Neural progenitor cell (in vitro differentiated cells): ENCODE measurements at places on chromosomes 4 and X. TPM values are rescaled to one million over a fixed set of nuclear protein-coding genes. Genes with fewer than 3 reads are reported as not detected.
A peak's percentile ranks its signal among the peaks of the same experiment; 100 is the strongest.

- no peak for DNase-seq
Observed at GRCh38 chrX:47247206-47247998, 14.6 kb downstream of the USP11 start.

INPP4B gene
- 0.90 and 1.3 TPM in 2 replicates for total RNA-seq

LRIT3 gene
- 0.09 and 0.15 TPM in 2 replicates for total RNA-seq

GRCh38 chrX:15474028-15474427 is 19.1 kb downstream of the PIR start:
- DNase-seq, result no peak

GRCh38 chrX:10135561-10136399 is 21.0 kb upstream of the CLCN4 start:
- DNase-seq, result no peak

DNA sequence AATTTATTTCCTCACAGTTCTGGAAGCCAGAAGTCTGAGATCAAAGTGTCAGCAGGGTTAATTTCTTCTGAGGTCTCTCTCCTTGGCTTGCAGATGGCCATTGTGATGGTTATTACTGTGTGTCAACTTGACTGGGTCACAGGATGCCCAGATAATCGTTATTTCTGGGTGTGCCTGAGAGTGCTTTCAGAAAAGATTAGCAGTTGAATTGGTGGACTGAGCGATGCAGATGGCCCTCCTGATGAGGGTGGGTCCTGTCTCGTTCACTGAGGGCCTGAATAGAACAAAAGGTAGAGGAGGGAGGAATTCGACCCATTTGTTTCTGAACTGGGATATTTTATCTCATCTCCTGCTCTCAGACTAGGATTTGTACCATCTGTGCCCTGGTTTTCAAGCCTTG is 15.7 kb downstream of the SMIM43 start:
- DNase-seq, result peak; percentile 41

- no peak for DNase-seq
Observed at GRCh38 chrX:84735025-84735424, 232.8 kb upstream of the HDX start.

DNA sequence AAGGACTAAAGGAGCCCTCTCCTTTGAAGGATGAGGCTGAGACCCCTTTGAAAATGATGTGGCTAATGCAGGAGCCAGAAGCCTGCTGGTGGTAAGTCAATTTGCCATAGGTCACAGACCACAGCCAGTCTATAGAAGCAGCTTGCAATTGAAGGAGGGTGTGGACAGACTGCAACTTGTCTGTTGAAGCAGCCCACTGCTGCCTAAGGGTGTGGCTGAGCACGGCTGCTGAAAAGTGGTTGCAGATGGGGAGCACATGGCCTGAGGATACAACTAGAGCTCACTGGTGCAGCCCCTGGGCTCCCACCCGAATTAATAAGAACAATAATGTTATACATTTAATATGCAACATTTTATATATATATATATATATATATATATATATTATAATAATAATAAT is 11.4 kb upstream of the EXOC1L start:
- peak; percentile 42 for DNase-seq

- DNase-seq, result no peak
Observed at GRCh38 chr4:67922697-67923096, 38.9 kb upstream of the TMPRSS11D start.

DNA sequence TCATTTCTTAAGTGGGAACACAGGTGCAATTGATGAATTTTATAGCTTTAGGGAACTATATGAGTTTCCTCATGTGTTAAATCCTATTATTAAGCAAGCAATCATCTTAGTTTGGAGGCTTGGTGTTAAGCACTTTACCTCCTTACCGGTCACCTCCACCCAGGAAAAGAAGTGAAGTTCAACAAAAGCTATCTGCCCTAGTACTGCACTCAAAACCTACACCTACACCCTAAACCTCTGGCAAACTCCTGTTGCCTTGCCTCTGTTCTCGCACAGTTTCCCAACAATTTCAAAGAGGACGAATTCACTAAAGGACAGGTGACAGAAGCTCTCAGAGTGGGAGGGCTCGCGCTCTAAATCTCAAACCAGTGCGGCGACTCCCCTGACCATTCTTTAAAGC is 85.7 kb upstream of the TENT5D start:
- peak; percentile 1 for DNase-seq

DNA sequence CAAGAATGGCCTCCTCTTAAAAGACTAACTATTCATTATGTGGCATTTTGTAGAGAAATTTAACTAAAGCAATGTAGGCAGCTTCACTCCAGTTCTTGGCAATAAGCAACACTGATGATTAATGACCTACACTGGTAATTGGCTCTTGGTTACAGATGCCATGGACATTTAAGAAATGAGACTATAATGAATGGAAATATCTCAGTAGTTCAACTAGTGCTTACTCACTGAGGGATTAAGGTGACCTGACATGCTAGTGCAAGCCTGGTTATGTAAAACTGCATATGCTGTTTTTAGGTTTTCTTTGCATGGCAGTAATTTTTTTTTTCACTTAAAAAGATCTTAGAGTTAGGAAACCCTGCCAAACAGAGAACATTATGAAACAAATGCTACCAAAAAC is 152.7 kb upstream of the AADAT start:
- no peak for DNase-seq

DNA sequence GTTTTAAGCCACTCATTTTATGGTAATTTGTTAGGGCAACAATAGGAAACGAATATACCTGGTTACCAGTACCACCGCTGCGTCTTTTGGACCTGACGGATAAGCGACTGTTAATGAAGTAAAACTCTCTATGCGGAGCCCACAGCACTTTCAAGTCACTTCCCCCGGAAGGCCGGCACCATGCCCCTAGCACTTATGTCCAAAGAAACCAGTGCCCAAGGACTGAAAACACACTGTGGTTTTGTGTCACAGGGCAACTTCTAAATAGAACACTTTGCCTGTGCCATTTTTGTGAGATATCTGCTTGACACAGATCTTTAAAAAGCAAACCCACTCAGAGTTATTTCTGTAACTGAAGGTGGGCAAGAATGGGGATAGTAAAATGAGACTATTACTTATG is 22.7 kb downstream of the SH3KBP1 start:
- no peak for DNase-seq

DNA sequence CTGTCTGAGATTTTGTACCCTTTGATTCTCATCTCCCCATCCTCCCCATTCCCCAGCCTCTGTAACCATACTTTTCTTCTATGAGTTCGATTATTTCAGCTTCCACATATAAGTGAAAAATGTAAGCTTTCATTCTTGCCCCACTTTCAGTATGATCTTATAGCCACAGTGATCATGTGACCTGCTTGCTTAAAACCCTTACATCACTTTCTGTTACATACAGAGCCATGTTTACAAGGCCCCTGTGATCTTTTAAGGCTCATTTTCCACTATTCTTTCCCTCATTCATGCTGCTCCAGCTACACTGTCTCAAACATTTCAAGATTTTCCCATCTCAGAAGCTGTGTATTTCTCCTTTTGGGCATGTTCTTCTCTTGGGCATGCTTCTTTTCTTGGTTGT is 147.7 kb downstream of the DCK start:
- no peak for DNase-seq

CDKL5 gene
- 6.8 and 8.6 TPM in 2 replicates for total RNA-seq

- no peak for DNase-seq
Observed at GRCh38 chrX:135893294-135893817, at the start of the genes CT45A10 and SAGE1. Gene CT45A10 (minus strand): TSS chrX:135893444. CDS start chrX:135885344, 8,100 bp downstream. Gene SAGE1 (plus strand): TSS chrX:135893716. CDS start chrX:135896243, 2,527 bp downstream.

TBCK gene
- total RNA-seq, result 57.7 and 69.8 TPM in 2 replicates

CCKAR gene
- not detected in 2 replicates for total RNA-seq

CXCL10 gene
- not detected in 2 replicates for total RNA-seq

SMIM31 gene
- not detected in 2 replicates for total RNA-seq

GRCh38 chrX:12686331-12686730 is 104.9 kb upstream of the PRPS2 start:
- DNase-seq, result no peak

DNA sequence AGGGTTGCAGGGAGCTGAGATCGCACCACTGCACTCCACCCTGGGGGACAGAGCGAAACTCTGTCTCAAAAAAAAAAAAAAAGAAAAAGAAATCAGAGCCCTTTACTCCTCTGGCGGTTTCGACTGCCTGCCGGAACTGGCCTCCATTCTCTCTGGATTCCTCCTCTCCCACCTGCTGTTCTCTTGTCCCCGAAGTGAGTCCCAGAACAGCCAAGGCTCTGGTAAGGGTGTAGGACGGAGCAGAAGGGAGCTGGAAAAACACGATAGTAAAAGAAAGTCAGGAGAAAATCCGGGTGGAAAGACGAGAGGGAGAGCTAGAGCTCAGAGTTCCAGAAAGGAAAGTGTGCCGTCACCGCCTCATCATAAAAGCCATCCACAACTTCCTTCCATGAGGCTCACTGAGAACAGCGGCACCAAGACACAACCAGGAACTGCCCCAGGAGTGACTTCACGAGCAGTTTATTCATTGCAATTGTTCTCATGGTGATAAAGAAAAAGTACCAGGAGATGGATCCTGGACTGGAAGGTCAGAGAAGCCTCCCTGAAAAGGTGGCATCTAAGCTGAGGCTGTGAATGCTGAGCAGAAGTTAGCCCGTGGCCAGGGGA is 12.3 kb downstream of the TLR3 start:
- peak; percentile 76 for DNase-seq

- no peak for DNase-seq
Observed at GRCh38 chrX:47012131-47012530, 66.1 kb upstream of the RGN start.

SLC7A11 gene
- total RNA-seq, result 7.0 and 9.6 TPM in 2 replicates

GRCh38 chr4:173046144-173046543 is 122.5 kb upstream of the GALNT7 start:
- no peak for DNase-seq

GRCh38 chr4:40247350-40247749 is 50.5 kb downstream of the RHOH start:
- DNase-seq, result no peak

GRCh38 chrX:38260231-38260630 is 39.6 kb upstream of the SRPX start:
- peak; percentile 39 for DNase-seq

CEP135 gene
- total RNA-seq, result 25.8 and 40.4 TPM in 2 replicates

DNA sequence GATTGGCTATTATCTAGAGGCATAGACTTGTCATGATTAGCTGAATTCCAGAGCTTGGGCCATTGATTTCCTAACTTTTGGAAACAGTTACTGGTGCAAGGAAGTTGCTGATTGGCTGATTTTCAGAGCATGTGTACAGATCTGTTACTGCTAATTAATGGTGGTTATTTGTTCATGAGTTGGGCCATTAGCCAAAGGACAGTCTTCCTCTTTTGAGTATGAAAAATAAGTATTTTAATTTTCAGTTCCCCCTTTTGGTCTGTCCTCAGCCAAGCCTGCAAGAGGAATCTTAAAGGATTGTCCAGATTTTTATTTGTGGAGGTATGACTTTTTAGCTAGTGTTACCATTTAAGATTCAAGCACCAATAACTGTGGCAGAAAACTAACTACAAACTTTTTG is 7.0 kb upstream of the DSPP start:
- no peak for DNase-seq

DNA sequence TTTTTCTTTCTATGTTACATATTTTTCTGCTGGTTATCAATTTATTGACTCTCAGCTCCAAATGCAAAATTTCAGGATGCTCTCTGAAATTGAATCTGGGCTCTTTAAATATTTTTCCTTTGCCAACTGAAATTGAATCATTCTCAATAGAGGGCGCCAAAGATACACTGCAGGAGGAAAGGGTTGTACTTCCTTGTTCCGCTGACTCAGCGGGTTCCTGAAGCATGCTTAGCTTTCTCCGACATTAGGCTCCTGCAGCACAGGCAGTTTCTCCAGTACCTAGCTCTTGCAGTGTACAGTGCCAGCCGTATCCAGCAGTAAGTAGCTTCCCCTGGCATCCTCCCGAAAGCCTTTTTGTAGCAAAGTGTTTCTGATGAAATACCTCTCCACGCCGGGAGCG is 28.8 kb upstream of the CFAP47 start:
- peak; percentile 64 for DNase-seq

- DNase-seq, result peak; percentile 37
Observed at GRCh38 chr4:56979421-56980072, 851 bp downstream of the POLR2B start.

GRCh38 chr4:102787096-102787881 is 26.5 kb upstream of the MANBA start:
- no peak for DNase-seq

GRCh38 chr4:177441061-177441802 is 1.0 kb downstream of the AGA start:
- DNase-seq, result peak; percentile 11

DNA sequence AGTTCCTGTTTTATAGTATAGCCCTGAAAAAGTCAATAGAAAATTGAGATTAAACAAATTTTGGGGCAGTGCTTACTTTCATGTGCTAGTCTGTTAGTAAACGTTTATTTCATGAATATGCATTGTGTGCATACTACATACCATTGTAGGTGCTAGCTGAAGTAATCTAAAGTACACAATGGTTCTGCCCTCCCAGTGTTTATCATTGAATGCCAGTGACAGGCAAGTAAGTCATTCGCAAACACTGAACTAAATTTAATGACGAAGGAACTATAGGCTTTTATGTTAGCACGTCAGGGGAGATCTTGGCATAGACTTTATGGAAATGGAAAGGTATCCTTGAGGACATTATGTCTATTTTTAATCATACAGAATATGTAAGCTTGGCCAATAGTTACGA is 426.9 kb upstream of the EPHA5 start:
- no peak for DNase-seq

DNA sequence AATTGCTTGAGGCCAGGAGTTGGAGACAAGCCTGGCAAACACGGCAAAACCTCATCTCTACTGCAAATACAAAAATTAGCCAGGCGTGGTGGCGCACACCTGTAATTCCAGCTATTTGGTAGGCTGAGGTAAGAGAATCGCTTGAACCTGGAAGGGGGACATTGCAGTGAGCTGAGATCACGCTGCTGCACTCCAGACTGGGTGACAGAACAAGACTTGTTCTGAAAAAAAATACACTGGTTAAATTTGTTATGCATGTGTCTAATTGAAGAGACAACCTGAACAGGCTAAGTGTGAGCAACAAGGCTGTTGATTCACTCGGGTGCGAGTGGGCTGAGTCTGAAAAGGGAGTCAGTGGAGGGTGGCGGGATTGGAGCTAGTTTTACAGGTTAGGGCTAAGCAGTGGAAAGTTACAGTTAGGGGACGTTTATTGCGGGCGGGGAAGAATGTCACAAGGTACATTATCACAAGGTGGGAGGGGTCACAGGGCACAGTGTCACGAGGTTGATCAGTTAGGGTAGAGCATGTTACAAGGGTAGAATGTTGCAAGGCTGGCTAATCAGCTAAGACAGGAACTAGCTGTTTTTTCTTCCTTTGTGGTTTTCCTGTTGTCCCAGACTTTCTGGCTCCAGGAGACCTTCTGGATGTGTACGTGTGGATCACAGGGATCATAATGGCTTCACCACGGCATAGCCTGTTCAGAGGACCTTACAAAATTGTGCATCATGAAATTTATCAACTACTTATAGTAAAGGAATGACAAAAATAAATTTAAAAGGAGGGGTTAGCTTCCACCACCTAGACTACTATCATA is 115.8 kb downstream of the NAA11 start:
- DNase-seq, result no peak

CSAG2 gene
- total RNA-seq, result not detected in 2 replicates

GRCh38 chrX:12972243-12972642 is 2.7 kb upstream of the TMSB4X start:
- no peak for DNase-seq

TRIML2 gene
- 0.28 and 0.65 TPM in 2 replicates for total RNA-seq

NPNT gene
- 0.22 TPM in 1 of 2 replicates, not detected in the other for total RNA-seq
